Activated T-cell treated with anti-CD3 and anti-CD28 coated beads, Interleukin-2, amount 50 U/mL, for 72 hours (primary cell): ENCODE measurements at places on chromosomes 5 and 9. TPM values are rescaled to one million over a fixed set of nuclear protein-coding genes. Genes with fewer than 3 reads are reported as not detected.

Gene PTPN3
- 5.4 TPM for total RNA-seq

Gene UBE2B
- total RNA-seq, result 129 TPM

- DNase-seq, result no peak
Observed at GRCh38 chr5:160701403-160701802, 150.6 kb downstream of the ATP10B start.

Gene ZBTB43
- 30.2 TPM for total RNA-seq
